ENCODE measurements at places on chromosomes 11 and 22.

GRCh38 chr11:130202009-130202817 lies 42.6 kb downstream of the ST14 start:
- no peak for DNase-seq

DNA sequence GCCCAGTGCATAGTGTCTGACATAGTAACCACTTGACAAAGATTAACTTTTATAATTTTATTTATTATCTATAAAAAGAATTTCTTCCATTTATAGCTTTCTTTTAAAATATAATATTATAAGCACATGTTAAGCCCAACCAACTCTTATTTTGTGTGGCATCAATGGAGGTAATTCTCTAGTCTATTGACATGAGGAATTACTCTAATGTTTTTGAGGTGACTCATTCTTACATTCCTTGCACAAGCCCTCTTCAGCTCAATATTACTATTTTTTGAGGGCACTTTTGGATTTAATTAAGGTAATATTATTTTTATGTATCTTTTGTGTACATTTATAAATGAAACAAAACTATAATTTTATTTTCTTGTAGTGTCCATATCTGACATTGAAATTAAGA lies 59.6 kb downstream of the AASDHPPT start:
- DNase-seq, result no peak

GRCh38 chr11:48129697-48130395 lies 86.8 kb upstream of the OR4B1 start:
- no peak for DNase-seq

DNA sequence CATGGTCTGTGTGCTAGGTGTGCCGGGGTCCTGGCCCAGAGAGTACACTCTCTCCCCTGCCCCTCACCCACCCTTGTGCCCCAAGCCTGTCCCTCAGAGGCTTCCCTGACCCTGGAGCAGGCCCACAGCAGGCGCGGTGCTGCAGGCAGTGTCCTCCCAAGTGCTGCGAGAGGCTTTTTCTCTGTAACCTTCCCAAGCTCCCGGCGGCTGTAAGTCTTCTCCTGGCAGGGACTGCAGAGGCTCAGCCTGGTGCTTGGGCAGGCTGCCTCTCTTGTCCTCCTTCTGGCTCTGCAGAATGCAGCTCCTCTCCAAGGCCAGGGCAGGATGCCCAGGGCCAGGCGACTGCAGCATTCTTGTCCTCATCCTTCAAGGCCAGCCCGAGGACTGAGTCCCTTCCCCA lies 15.9 kb downstream of the RFPL1 start:
- no peak for DNase-seq

DNA sequence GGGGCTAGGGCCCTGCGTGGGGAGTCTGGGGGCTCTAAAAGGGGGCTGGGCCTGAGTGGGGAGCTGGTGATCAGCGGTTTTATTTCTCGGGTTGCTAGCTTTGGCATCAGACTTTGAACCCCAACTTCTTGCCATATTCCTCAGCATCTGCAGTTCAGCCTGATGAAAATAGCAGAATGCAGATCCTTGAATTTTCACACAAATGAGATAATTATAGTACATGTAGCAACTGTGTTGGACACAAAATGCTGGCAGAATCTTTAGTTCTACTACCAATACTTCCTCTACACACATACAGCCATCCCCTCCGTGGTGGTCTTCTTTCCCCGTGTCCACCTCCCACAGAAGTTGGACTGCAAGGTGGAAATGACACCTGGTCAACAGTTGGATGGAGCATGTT lies 1.5 kb downstream of the ZC3H7B start:
- DNase-seq, result no peak

- no peak for DNase-seq
These were observed 15.3 kb upstream of the GAB2 start for GRCh38 chr11:78432956-78433355.

DNA sequence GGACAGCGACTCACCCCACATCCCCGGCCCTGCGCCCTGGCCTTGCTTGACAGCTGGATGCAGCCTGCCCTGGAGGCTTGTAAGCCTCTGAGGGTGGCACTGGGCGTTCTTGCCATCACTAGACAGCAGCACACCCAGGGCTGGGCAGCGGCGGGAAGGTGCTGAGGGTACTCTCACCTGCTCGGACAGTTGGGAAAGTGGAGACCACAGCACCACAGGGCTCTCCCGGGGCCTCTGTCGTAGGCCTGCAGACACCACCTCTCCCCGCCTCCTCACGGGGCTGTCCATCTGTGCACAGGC lies 18.8 kb upstream of the BRSK2 start:
- DNase-seq, result no peak

DNA sequence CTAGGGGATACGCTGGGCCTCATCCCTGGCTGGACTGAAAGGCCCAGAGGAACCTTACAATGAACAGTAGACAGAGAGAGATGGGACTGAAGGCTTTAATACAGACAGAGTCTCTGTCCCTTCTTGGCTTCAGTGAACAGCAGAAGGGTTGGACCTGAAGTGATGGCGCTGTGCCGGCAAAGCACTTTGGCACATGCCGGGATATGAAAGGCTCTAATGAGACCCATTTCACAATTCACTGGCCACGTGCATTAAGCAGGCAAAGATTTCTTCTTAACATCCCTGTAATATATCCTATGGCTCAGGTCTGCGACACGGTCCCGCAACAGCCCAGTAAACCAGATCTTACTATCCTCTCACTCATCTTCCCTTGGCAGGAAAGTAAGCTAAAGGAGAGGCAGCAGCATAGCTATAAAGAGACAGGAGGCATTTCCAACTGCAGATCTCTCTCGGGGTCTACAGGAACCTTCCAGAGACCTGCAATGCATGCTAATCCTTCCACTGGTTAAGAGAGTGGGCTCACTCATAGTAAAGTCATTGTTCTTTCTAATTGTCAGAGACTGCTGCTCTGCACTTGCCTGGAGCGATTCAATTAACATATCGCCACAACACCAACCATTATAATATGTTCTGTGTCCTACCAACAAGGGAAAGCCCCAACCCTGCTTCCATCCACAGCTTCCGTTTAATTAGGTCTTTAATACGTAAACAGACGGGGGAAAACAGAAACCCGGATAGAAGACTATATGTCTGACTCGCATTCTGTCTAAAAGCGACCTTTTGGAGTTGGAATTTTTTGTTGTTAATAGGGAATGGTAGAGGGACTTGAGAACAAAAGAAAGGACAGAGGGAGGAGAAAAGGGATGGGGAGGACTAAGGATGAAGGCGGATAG lies 1179.0 kb downstream of the LRRC4C start:
- DNase-seq, result no peak

DNA sequence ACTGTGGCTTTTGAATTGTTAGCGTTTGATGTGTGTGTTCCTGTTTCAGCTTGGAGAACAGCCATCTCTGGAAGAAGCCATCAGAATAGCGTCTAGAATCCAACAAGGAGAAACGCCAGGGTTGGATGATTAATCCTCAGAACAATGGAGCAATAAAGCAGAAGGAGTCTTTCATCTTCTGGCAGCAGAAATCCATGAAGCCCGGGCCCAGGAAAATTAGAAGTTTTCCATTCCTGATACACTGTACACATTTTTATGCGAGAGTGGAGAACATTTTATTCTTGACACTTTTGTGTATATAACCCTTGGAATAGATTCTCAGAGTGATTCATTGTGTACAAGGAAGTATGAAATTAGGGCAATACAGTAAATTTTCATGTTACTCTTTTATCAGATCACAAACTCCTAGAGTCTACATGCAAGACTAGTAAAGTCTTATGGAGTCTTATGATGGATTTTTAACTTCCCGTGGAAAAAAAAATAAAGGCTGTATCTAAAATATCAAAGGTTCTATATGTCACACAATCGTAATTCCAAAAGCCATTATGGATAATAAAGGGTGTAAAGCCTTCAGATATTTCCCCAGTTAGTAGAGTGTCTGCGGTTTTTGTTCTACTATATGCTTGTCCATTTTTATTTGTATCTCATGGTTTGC lies 45.9 kb upstream of the WEE1 start:
- DNase-seq, result no peak

GRCh38 chr11:119055901-119056300 lies 1.1 kb downstream of the HYOU1 start:
- DNase-seq, result no peak

DNA sequence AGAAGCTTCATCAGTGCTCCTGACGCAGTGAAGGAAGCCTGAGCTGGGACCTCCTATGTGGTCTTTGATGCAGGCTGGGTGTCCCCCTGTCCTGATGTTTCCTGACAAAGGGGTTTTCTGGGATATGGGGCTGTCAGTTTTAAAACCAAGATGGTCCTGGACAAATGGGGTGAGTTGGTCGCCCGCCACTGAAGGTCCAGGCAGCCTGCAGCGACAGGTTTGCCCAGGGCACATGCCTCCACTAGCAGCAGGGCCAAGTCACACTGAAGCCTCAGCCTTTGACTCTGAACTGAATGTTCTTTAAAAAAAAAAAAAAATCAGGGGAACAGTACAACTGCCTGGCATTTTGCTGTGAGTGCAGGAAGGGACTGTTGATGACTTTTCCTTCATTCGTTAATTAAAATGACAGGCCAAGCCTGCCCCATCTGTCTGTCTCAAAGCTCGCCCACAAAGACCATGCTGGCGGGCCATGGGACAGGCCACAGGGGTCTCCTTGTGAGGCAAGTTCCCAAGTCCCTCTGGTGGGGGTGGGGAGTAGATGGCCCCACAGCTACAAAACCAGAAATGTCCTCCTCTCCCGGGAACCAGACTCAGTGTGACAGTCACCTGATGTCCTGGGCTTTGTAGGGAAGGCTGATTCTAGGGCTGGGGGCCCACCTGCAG lies 274.8 kb downstream of the CTTN start:
- no peak for DNase-seq

DNA sequence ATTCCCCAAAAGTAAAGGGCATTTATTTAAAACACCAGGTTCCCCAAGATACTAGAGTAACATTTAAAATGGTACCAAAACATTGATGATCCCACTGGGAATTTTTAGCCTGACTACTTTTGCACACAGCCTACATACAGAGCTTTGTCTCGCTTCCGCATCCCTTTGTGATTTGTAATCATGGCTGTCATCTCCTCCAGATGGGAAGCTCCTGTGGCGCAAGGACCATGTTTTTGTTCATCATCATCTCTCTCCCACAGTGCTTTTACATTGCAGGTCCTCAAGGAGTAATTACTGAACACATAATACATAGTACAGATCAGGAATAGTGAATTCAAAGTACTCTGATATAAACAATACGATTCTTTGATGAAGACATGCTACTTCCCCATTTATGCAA lies 231.2 kb upstream of the MTNR1B start:
- no peak for DNase-seq

DNA sequence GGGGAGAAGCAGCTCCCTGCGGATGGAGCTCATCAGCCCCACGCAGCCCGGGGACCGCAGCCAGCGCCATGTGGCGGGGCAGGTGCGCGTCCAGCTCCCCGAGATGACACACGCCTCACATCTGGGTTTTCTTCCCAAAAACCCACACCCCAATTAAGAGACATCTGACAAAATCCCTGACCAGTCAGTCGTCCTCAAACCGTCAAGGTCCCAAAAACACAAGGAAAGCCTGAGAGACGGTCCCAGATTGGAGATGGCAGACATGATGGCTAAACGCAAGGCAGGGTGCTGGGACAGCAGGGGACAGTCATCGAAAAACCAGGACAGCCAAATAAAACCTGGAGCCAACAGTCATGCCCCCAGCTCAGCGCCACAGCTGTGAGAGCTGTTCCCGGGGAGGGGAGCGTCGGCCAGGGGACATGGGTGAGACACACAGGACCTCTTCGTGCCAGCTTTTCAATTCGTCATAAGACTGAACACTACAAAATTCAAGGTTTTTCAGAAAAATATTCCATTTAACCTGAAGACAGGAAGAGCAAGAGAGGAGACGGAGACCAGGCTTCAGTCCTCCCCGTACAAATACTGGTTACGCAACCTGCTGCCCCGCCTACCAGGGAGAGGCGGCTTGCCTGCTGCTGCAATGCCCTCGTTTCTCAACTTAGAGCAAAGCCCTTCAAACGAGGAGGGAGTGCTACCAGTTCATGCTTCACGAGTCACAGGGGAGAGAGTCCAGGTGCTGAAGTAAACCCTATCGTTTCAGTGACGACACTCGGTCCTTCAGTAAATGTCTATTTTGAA lies 10.5 kb downstream of the TOLLIP start:
- DNase-seq, result peak; percentile 63

DNA sequence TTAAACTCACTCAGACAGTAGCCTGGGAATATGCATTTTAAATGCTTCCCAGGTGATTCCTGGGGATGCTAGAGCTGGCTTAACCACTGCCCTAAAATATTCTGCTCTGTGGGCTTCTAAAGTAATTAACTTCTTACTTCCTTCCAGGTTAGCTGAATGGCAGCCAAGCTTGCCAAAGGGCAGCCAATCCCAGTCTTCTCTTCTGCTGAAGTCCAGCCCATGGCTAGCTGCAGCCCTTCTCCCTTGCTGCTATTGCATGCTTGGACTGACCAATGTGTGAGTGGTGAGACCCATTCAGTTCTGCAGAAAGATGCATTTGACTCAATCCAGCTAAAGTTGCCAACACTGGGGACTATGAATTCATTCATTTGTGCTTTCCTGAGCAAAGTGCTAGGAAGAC lies 411.9 kb downstream of the SOX6 start:
- no peak for DNase-seq

GRCh38 chr22:37823134-37823985 lies at the start of gene GALR3:
TSS of gene GALR3 (plus strand) at chr22:37823382. CDS start at chr22:37823407, 25 bp downstream.
- no peak for DNase-seq

- DNase-seq, result peak; percentile 93
These were observed 13.9 kb downstream of the CCND1 start for GRCh38 chr11:69654660-69655478.

DNA sequence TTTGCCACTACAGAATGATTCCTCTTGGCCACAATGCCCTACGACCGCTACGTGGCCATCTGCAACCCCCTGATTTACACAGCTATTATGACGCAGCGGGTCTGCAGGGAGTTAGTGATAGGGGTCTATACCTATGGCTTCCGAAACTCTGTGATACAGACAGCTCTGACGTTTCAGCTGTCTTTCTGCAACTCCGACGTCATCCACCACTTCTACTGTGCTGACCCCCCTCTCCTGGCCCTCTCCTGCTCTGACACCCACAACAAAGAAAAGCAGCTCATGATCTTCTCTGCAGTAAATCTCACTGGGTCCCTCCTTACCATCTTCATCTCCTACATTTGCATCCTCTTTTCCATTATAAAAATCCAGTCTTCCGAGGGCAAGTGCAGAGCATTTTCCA lies 52.3 kb upstream of the OR5P2 start:
- no peak for DNase-seq

GRCh38 chr11:131978351-131978750 lies 607.9 kb downstream of the NTM start:
- DNase-seq, result no peak

- DNase-seq, result no peak
These were observed 6.4 kb upstream of the DPP3 start for GRCh38 chr11:66473608-66474515.

DNA sequence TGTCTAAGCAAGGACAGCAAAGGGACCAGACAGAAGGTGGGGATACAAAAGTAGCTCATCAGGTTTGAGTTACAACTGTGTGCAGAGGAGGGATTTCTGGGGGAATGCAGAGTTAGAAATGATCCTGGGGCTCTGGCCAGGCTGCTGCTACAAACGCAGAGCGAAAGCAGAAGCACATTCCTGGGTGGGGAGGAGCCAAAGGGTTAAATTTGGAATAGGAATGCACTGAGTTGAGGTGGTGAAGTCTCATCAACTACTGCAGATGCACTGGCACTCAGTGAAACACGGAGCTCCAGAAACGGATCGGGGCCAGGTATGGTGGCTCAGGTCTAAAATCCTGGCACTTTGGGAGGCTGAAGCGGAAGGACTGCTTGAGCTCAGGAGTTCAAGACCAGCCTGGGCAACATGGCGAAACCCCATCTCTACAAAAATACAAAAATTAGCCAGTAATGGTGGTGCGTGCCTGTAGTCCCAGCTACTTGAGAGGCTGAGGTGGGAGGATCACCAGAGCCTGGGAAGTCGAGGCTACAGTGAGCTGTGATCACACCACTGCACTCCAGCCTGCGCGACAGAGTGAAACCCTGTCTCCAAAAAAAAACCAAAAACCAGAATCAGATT lies 3.2 kb downstream of the CHKA start:
- DNase-seq, result no peak

All from LNCaP clone FGC (cell line).